Stimulated activated CD4-positive, alpha-beta T cell treated with anti-CD3 and anti-CD28 coated beads, Interleukin-1b, Interleukin-23, amount 100 ng/mL, for 48 hours (primary cell): ENCODE measurements at places on chromosomes 2 and 18.

DNA sequence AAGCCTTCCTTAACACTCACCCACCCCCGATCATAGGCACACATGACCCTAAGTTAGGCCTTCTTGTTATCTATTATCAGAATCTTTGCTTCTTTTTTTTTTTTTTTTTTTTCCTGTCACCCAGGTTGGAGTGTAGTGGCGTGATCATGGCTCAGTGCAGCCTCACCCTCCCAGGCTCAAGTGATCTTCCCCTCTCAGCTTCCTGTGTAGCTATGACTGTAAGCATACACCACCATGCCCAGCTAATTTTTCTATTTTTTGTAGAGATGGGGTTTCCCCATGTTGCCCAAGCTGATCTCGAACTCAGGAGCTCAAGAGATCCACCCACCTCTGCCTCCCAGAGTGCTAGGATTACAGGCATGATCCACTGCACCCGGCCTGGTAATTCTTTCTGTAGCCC is 328.7 kb downstream of the NR4A2 start:
- no peak for DNase-seq

GRCh38 chr2:98040331-98040939 is 44.7 kb upstream of the TMEM131 start:
- no peak for DNase-seq

GRCh38 chr2:64410671-64411070 is 43.3 kb upstream of the LGALSL start:
- peak; percentile 7 for DNase-seq

GRCh38 chr18:33841221-33841967 is 263.4 kb downstream of the ASXL3 start:
- DNase-seq, result no peak

GRCh38 chr18:64712035-64712434 is 563.1 kb upstream of the LINC00305 start:
- no peak for DNase-seq
